ENCODE measurements at places on chromosomes 16 and 17. TPM values are rescaled to one million over a fixed set of nuclear protein-coding genes. Genes with fewer than 3 reads are reported as not detected.

Gene IST1
- polyA plus RNA-seq: 285 TPM

Gene TBC1D3G
- polyA plus RNA-seq: not detected

Gene ADAM11
- 1.1 TPM for polyA plus RNA-seq

Gene NKD1
- polyA plus RNA-seq: 36.4 TPM

Gene PPL
- polyA plus RNA-seq: 34.4 TPM

Gene TNFRSF17
- polyA plus RNA-seq: not detected

Gene CBFA2T3
- 6.8 TPM for polyA plus RNA-seq

Gene MYOCD
- 11.1 TPM for polyA plus RNA-seq

Gene ASGR1
- 10.8 TPM for polyA plus RNA-seq

Gene DOC2A
- 0.77 TPM for polyA plus RNA-seq

Gene DNAH3
- 3.0 TPM for polyA plus RNA-seq

Gene ABCA9
- polyA plus RNA-seq: 8.8 TPM

Gene CDRT4
- polyA plus RNA-seq: 11.4 TPM

Gene FOXO3B
- 5.9 TPM for polyA plus RNA-seq

Gene TLCD1
- 8.3 TPM for polyA plus RNA-seq

Gene TBC1D26
- 1.1 TPM for polyA plus RNA-seq

Gene ITGAL
- polyA plus RNA-seq: 5.3 TPM

Gene SMIM36
- 0.28 TPM for polyA plus RNA-seq

Gene KRTAP4-9
- polyA plus RNA-seq: not detected

Gene ODAD4
- 6.6 TPM for polyA plus RNA-seq

Gene KRTAP3-1
- polyA plus RNA-seq: not detected

Gene TOM1L1
- polyA plus RNA-seq: 56.5 TPM

Gene MT4
- not detected for polyA plus RNA-seq

Gene RAB26
- 0.91 TPM for polyA plus RNA-seq

Gene SLC5A11
- polyA plus RNA-seq: 0.14 TPM

Gene TBC1D3
- not detected for polyA plus RNA-seq

Gene TEKT1
- 13.6 TPM for polyA plus RNA-seq

Gene HCRT
- polyA plus RNA-seq: not detected

Gene GLOD4
- 97.4 TPM for polyA plus RNA-seq

Gene GNG13
- polyA plus RNA-seq: 0.27 TPM

Gene FOXL1
- 5.1 TPM for polyA plus RNA-seq

Measured in left lung (tissue), 14 donors.